ENCODE measurements at places on chromosomes 1 and 21.
A peak's percentile ranks its signal among the peaks of the same experiment; 100 is the strongest.

DNA sequence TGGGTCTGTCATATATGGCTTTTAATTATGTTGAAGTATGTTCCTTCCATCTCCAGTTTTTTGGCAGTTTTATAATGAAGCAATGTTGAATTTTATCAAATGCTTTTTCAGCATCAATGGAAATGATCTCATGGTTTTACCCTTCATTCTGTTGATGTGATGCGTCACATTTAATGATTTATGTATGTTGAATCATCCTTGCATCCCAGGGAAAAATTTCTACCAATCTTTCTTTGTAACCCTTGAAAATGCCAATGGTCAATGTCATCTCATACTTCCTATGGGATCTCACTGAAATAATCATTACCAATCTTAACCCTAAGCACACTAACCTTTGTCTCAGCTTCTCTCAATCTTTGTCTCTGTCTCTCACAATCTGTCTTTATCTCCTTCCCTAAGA, 1004.0 kb downstream of the KCNT2 start:
- DNase-seq = peak; percentile 64

GRCh38 chr21:42063571-42064521, 7.3 kb upstream of the UMODL1 start:
- DNase-seq = no peak

DNA sequence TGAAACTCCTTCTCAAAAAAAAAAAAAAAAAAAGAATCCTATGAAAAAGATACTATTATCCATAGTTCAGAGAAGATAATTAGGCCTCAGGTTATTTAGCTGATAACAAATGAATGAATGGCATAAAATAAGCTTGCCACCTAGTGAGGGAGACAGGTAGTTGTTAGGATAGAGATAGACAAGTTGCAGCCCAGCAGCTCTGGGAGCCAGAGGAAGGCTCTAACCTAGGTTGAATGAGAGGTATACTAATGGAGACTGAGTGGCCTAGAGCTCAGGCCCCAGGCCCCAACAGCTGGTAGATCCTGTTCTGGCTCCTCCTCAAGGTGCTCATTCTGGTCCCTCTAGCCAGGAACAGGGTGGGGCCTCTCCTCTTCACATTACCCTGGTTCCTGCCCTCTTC, 20.6 kb upstream of the RSPO1 start:
- no peak for DNase-seq

GRCh38 chr1:36955016-36955415, 79.3 kb downstream of the GRIK3 start:
- no peak for DNase-seq

GRCh38 chr1:230787471-230787870, 40.3 kb downstream of the CAPN9 start:
- DNase-seq = no peak

DNA sequence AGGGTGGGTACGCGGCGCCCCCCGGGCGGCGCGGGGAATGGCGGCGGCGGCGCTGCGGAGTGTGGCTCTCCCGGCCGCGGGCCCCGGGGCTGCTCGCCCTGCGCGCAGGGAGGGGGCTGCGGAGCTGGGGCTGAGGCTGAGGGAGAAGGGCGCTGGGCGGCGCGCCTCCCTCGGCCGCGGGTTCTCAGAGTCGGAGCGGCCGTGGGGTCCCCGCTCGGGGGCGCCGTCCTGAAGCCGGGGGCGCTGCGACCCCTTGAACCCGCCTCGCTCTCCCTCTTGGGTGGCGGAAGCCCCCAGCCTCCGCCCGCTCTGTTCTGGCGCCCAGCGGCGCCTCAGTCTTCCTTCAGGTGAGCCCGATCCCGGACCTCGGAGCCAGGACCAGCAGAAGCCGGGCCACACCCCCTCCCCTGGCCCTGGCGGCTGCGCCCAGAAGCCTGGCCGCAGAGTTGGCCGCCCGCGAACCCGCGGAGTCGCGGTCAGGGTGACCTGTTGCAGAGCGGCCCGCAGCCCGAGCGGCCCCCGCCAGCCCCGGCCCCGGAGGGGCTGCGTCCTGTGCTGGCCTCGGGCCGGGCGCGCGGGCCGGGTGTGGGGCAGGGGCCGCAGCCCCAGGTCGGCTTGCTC, 532 bp downstream of the RALGPS2 start:
- peak; percentile 49 for DNase-seq

DNA sequence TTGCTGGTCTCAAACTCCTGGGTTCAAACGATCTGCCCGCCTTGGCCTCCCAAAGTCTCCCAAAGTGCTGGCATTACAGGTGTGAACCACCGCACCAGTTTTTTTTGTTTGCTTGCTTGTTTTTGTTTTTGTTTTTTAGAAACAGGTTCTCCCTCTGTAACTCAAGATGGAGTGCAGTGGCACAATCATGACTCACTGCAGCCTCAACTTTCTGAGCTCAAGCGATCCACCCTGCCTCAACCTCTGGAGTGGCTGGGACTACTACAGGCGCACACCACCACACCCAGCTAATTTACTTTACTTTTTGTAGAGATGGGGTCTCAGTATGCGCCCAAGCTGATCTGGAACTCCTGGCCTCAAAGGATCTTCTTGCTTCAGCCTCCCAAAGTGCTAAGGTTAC, 47.3 kb upstream of the USP1 start:
- no peak for DNase-seq

GRCh38 chr1:221451741-221452140, 290.1 kb downstream of the DUSP10 start:
- no peak for DNase-seq
